ENCODE measurements at places on chromosomes 6 and 20. TPM values are rescaled to one million over a fixed set of nuclear protein-coding genes. Genes with fewer than 3 reads are reported as not detected.

BIRC7 gene
- 3.0 TPM for total RNA-seq

TDRD6 gene
- 0.12 TPM for total RNA-seq

LIME1 gene
- 21.1 TPM for total RNA-seq

VNN1 gene
- 21.4 TPM for total RNA-seq

CFAP61 gene
- not detected for total RNA-seq

DPM1 gene
- 58.1 TPM for total RNA-seq

BANF2 gene
- not detected for total RNA-seq

SKIC2 gene
- 50.8 TPM for total RNA-seq

FOXA2 gene
- not detected for total RNA-seq

BFSP1 gene
- 2.0 TPM for total RNA-seq

CD40 gene
- 15.0 TPM for total RNA-seq

PPIL6 gene
- 2.3 TPM for total RNA-seq

DDX43 gene
- 1.8 TPM for total RNA-seq

HLA-G gene
- not detected for total RNA-seq

IL17F gene
- total RNA-seq = not detected

CABLES2 gene
- 2.8 TPM for total RNA-seq

TRIM10 gene
- 0.09 TPM for total RNA-seq

MAN1A1 gene
- 247 TPM for total RNA-seq

KIFC1 gene
- total RNA-seq = 5.5 TPM

AURKA gene
- total RNA-seq = 4.1 TPM

CDSN gene
- not detected for total RNA-seq

RMND1 gene
- 20.8 TPM for total RNA-seq

PAK1IP1 gene
- 18.4 TPM for total RNA-seq

MEP1A gene
- not detected for total RNA-seq

OTOR gene
- total RNA-seq = not detected

BMP5 gene
- 1.4 TPM for total RNA-seq

NCOA5 gene
- total RNA-seq = 20.2 TPM

EFHC1 gene
- 14.8 TPM for total RNA-seq

TRIM15 gene
- not detected for total RNA-seq

WFDC13 gene
- not detected for total RNA-seq

ENPP5 gene
- total RNA-seq = 1.4 TPM

PLCB4 gene
- 6.6 TPM for total RNA-seq

GRM1 gene
- total RNA-seq = 0.16 TPM

SFTA2 gene
- not detected for total RNA-seq

SLC44A4 gene
- total RNA-seq = 0.19 TPM

CGA gene
- total RNA-seq = not detected

UNC5CL gene
- total RNA-seq = 0.75 TPM

FAM135A gene
- 37.5 TPM for total RNA-seq

CASS4 gene
- total RNA-seq = 10.6 TPM

HLA-DQA1 gene
- total RNA-seq = 9.2 TPM

TNXB gene
- 129 TPM for total RNA-seq

Measured in omental fat pad (tissue), 4 donors.